ENCODE measurements at places on chromosomes 1 and 21.

DNA sequence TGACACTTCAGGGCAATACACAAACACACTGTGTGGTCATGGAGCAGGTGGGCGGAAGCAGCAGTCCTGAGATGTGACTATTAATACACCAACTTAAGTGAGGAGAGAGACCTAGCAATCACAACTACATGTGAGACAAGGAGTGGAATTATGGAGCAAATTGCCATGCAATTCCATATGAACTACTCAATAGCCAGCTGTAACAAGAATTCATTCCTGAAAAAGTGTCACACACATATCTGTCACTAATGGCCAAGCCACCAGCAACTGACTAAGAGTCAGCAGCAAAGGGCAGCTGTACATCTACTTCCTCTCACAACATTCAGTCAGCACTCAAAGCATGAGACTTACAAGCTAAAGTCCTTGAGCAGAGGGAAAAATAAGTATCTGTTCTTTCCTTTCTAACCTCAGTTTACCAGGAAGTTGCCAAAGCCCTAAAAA is 46.2 kb downstream of the GPR3 start:
- no peak for DNase-seq
- peaks cover 13% of the 10 kb centered on the region for H3K36me3 ChIP-seq
- H3K4me1 ChIP-seq: peaks cover 39% of the 10 kb centered on the region
- H3K27ac ChIP-seq: no peak overlapping the region

DNA sequence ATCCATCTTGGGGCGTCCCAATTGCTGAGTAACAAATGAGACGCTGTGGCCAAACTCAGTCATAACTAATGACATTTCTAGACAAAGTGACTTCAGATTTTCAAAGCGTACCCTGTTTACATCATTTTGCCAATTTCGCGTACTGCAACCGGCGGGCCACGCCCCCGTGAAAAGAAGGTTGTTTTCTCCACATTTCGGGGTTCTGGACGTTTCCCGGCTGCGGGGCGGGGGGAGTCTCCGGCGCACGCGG is 282 bp upstream of the SOD1 start:
- H3K4me3 ChIP-seq: peak overlapping the region; percentile 100
- H3K27me3 ChIP-seq: peaks cover 3% of the 10 kb centered on the region
- peaks cover 51% of the 10 kb centered on the region for H3K36me3 ChIP-seq
- DNase-seq: no peak
- peaks cover 58% of the 10 kb centered on the region for H3K4me1 ChIP-seq
- no peak overlapping the region for H3K27ac ChIP-seq

DNA sequence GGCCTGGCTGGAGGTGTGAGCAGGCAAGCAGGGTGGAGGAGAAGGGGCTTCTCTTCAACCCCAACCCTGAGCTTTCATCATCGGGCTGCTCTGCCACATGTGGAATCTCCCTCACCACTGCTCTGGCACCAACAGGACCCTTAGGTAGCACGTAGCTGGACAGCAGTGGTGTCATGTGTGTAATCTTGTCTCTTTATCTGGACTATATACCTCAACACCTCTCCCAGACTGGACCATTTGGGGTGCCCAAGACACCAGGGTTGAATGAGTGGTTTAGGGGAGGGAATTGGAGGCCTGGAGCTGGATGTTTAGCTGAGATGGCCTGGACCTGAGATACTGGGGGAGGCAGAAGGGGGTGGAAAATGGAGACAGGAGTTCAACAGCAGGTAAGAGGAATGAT is 63.0 kb downstream of the UBE2T start:
- no peak overlapping the region for H3K4me3 ChIP-seq
- peaks cover 8% of the 10 kb centered on the region for H3K27me3 ChIP-seq
- DNase-seq: no peak
- H3K27ac ChIP-seq: no peak overlapping the region
- H3K4me1 ChIP-seq: peaks cover 42% of the 10 kb centered on the region

GRCh38 chr1:35461966-35462651 is 95.1 kb downstream of the KIAA0319L start:
- H3K27ac ChIP-seq: no peak overlapping the region
- DNase-seq: no peak

DNA sequence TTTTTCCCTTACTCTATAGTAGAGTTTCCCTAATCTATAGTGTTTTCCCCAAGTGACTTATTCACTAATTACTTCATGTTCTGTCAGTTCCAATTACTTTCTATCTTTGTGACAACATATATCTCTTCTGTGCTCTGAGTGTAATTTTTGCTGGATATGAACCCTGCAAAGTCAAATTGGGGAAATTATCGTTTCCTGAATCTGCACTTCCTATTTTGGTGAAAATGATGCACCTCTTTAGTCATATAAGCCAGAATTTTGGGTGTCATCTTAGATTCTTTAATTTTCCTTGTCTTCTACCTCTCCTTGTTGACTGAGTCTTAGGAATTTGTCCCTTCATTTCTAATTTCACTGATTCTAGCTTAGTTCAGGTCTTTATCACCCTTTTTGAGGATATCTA is 33.4 kb upstream of the PRKACB start:
- H3K36me3 ChIP-seq: peaks cover 46% of the 10 kb centered on the region
- H3K27me3 ChIP-seq: no peaks in the 10 kb centered on the region
- H3K27ac ChIP-seq: no peak overlapping the region
- no peaks in the 10 kb centered on the region for H3K4me1 ChIP-seq

DNA sequence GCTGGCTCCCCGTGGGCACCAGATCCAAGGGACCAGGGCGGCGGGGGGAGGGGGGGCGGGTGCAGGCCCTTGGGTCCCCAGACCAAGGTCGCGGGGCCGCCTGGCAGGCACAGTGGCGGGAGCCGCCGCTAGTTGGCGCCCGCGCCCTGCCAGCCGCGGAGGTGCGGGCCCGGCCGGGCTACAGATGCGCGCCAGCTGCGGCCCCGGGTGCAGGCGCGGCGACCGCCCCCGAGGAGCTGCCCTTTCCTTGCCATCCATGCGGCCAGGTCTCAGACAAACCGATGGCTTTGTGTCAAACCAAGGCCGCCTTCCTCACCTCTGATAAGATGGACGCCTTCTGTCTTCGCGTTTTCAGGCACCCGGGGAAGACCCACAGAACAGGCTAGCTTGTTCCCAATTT is 2.2 kb upstream of the RUNX3 start:
- no peak overlapping the region for H3K4me3 ChIP-seq
- peaks cover 91% of the 10 kb centered on the region for H3K27me3 ChIP-seq
- no peaks in the 10 kb centered on the region for H3K36me3 ChIP-seq
- H3K27ac ChIP-seq: no peak overlapping the region

- H3K27me3 ChIP-seq: peaks cover 18% of the 10 kb centered on the region
- no peak overlapping the region for H3K4me3 ChIP-seq
- H3K27ac ChIP-seq: no peak overlapping the region
- peaks cover 21% of the 10 kb centered on the region for H3K4me1 ChIP-seq
- no peaks in the 10 kb centered on the region for H3K36me3 ChIP-seq
These were observed 7.7 kb upstream of the CADM3 start for GRCh38 chr1:159163614-159164228.

DNA sequence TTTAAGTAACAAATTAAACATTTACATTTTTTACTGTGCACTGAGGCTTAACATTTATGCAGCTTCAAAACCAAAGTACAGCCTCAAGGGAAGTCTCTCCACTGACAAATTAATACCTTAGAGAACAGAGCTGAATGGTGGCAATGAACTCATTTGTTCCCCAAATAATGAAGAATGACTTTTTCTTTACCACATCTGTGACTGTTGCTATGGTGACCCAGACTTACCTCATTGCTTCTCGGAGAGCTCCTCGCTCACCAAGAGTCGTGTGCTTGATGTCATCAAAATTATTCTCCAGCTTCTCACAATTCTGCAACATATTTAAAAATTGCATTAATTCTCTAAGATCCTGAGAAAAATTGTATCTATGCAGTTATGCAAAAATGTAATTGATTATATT is 92.9 kb downstream of the DPYD start:
- H3K27ac ChIP-seq: no peak overlapping the region
- peaks cover 5% of the 10 kb centered on the region for H3K27me3 ChIP-seq
- H3K4me1 ChIP-seq: no peaks in the 10 kb centered on the region
- no peak overlapping the region for H3K4me3 ChIP-seq

DNA sequence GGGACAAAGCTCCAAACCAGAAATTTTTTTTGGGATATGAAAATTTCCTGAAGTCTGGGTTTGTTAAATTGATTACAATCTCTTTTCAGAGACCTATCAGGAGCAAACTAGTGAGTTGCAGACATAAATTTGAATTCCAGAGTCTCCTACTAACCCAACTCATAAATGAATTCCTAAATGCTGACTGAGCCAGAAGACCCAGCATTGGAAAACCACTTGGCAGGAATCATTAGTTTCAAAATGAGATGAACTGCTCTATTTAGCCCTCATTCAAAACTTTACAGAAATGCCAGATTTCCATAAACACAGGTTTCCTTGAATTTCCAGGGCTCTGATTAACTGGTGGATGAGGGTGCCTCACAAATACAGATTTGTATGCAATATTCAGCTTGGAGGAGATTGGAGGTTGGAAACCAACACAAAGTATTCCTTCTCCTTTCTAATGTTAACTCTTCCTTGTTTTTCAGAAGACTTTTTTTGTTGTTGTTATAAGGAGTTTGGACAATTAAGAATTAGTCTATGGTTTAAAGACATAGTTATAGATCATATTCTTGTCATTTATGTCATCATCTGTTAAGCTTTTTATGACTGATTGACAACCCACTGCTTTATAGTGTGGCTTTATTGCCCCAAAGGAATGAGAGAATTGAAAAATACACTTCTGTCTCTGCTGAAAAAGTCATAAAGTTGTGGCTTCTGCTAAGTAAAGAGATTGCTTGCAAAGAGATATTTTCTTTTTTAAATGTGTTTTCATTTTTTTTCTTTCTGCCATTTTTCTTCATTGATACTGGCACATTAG is 222.8 kb downstream of the HLX start:
- no peak overlapping the region for H3K4me3 ChIP-seq
- H3K27ac ChIP-seq: no peak overlapping the region
- H3K4me1 ChIP-seq: peaks cover 4% of the 10 kb centered on the region
- H3K36me3 ChIP-seq: no peaks in the 10 kb centered on the region
- peaks cover 4% of the 10 kb centered on the region for H3K27me3 ChIP-seq
- DNase-seq: no peak

DNA sequence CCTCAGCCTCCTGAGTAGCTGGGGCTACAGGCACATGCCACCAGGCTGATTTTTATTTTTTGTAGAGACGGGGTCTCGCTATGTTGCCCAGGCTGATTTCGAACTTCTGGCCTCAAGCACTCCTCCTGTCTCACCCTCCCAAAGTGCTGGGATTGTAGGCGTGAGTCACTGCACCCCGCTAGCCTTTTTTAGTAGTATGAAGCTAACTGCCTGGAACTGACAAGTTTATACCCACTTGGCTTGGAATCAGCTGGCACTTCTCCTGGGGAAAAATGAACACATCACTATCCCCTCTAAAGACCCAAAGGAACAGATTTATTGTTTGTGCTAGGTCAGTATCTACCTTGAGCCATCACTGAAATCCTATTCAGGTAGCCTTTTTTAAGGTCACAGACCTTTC is 19.0 kb downstream of the TMEM63A start:
- peaks cover 30% of the 10 kb centered on the region for H3K36me3 ChIP-seq
- no peak for DNase-seq
- H3K4me3 ChIP-seq: no peak overlapping the region
- no peak overlapping the region for H3K27ac ChIP-seq

DNA sequence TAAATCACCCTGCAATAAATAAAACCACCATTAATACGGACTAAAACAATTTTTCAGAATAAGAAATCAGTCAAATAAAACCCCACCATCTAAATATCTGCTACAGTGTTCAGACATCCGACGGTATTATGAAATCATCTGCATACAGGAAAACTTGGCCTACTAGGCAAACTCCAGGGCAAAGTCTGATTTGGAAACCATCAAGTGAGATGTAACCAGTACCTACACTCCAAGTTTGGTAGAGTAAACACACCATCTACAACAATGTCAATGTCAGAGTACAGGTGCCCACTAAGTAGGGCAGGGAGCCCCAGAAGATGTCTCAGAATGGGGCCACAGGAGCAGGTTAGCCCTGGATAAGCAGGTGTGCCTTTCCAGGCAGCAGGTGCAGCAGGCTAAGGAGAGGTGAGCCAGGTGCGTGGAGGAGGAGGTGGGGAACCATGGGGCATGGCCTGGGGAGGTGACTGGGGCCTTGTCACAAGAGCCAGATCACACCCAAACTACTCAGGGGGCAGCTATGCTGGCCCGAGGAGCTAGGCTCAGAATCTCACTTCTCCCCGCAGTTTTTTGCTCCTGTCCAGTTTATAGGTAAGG is 59.6 kb downstream of the CAPZB start:
- no peak overlapping the region for H3K27ac ChIP-seq
- H3K27me3 ChIP-seq: no peaks in the 10 kb centered on the region
- DNase-seq: no peak
- no peak overlapping the region for H3K4me3 ChIP-seq
- H3K4me1 ChIP-seq: peaks cover 72% of the 10 kb centered on the region

- H3K4me3 ChIP-seq: no peak overlapping the region
- H3K36me3 ChIP-seq: no peaks in the 10 kb centered on the region
- no peaks in the 10 kb centered on the region for H3K4me1 ChIP-seq
- no peak for DNase-seq
- H3K27ac ChIP-seq: no peak overlapping the region
- no peaks in the 10 kb centered on the region for H3K27me3 ChIP-seq
These were observed 115.2 kb upstream of the SNX7 start for GRCh38 chr1:98546319-98546718.

- no peak overlapping the region for H3K27ac ChIP-seq
- H3K36me3 ChIP-seq: peaks cover 88% of the 10 kb centered on the region
- peak; percentile 75 for DNase-seq
- H3K4me3 ChIP-seq: no peak overlapping the region
These were observed 22.1 kb downstream of the A3GALT2 start for GRCh38 chr1:33298623-33299277.

DNA sequence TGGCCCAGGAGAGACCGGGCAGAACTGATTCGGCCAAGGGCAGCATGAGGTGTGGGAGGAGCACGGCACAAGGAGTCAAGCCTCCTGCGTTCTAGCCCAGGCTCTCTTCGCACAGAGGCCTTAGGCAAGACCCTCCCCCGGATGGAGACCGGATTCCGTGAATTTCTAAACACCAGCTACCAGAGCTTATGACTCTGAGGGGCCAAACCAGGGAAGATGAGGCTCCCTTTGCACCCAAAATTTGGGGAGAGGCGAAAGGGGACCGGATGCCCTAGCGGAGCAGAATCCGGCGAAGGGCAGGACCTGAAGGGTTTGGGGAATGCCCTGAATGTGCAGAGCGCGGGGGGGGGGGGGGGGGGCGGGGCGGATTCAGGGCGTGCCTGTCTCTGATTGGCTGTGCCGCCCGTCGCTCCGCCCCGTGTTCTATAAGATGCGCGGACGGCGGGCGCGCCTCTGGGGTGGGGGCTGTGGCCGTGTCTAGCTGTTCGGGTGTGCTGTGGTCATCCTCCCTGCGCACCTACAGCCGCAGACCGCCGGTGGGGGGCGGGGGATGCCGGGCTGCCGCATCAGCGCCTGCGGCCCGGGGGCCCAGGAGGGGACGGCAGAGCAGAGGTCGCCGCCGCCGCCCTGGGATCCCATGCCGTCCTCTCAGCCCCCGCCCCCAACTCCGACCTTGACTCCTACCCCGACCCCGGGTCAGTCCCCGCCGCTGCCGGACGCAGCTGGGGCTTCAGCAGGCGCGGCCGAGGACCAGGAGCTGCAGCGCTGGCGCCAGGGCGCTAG is at the start of gene TRNP1:
TRNP1 (plus strand) TSS at position 456 of the 783 bp plus-strand sequence; CDS start at position 551, 95 bp downstream.
- DNase-seq: peak; percentile 84
- H3K4me3 ChIP-seq: peak within 1 kb of the TSS; percentile 79
- H3K27me3 ChIP-seq: peaks cover 81% of the 10 kb centered on the region
- H3K36me3 ChIP-seq: no peaks in the 10 kb centered on the region
- H3K4me1 ChIP-seq: peaks cover 46% of the 10 kb centered on the region
- H3K27ac ChIP-seq: no peak within 1 kb of the TSS

All from nephron progenitor cell (in vitro differentiated cells).